Esophagus (tissue), 2 donors: ENCODE measurements at places on chromosomes 16 and 17. TPM values are rescaled to one million over a fixed set of nuclear protein-coding genes. Genes with fewer than 3 reads are reported as not detected.

Gene USP43
- 5.7 TPM for polyA plus RNA-seq

Gene HS3ST3B1
- 1.7 TPM for polyA plus RNA-seq

Gene HCRT
- polyA plus RNA-seq: not detected

Gene SPATA32
- polyA plus RNA-seq: not detected

Gene TBC1D3E
- polyA plus RNA-seq: not detected

Gene HSD11B2
- 10.7 TPM for polyA plus RNA-seq

Gene PPM1D
- 5.1 TPM for polyA plus RNA-seq

Gene BCL6B
- 1.5 TPM for polyA plus RNA-seq

Gene SLX1B
- 16.4 TPM for polyA plus RNA-seq

Gene C17orf100
- 2.9 TPM for polyA plus RNA-seq

Gene SLC5A11
- polyA plus RNA-seq: 0.01 TPM

Gene PDE6G
- 0.12 TPM for polyA plus RNA-seq

Gene HOXB9
- not detected for polyA plus RNA-seq

Gene COPZ2
- 8.4 TPM for polyA plus RNA-seq

Gene SLC52A1
- polyA plus RNA-seq: 3.1 TPM

Gene NPIPB8
- not detected for polyA plus RNA-seq

Gene PDXDC1
- polyA plus RNA-seq: 32.4 TPM

Gene SMPD3
- 0.41 TPM for polyA plus RNA-seq

Gene SMTNL2
- polyA plus RNA-seq: 0.53 TPM

Gene PRDM7
- polyA plus RNA-seq: not detected

Gene MRM3
- polyA plus RNA-seq: 7.6 TPM

Gene KRT33B
- 0.16 TPM for polyA plus RNA-seq
